Kidney (tissue), 22 donors: ENCODE measurements at places on chromosomes 12 and 14.
A peak's percentile ranks its signal among the peaks of the same experiment; 100 is the strongest.

GRCh38 chr12:5102261-5102789, 58.6 kb downstream of the KCNA5 start:
- no peak for DNase-seq

DNA sequence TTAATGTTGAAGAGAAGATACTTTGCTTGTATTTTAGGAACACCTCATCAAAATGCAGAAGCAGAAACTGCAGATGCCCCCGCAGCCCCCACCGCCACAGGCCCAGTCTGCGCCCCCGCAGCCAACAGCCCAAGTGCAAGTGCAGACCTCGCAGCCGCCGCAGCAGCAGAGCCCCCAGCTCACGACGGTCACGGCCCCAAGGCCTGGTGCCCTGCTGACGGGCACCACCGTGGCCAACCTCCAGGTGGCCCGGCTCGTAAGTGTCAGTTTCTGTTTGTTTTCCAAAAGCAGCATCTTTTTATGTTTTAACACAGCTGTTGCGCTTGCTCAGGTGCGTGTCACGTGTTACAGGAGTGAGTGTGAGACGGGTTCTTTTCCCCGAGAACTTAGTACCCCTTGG, 79.5 kb downstream of the DDX51 start:
- DNase-seq = no peak

- no peak for DNase-seq
Observed at GRCh38 chr14:90837355-90837754, 21.1 kb upstream of the TTC7B start.

DNA sequence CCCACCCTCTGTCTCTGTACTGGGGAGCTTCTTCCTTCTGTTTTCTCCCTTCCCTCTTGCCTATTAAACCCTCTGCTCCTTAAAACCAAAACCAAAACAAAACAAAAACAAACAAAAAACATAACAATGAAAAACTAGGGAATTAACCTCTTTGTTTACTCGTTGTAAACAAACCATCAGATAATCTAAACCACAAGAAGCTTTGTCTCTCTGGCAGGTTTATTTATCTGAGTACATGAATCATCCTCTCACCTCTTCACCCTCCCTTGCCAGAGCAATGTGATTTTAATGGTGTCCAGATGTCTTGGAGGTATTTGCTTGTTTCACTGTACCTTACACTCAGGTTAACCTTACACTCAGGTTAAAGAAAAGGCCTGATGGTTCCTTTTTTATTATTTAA, 66.1 kb downstream of the DYRK2 start:
- DNase-seq = peak; percentile 16

- no peak for DNase-seq
Observed at GRCh38 chr12:46356655-46357437, 15.7 kb downstream of the SLC38A2 start.

GRCh38 chr14:61929651-61930050, 167.4 kb downstream of the SNAPC1 start:
- no peak for DNase-seq

- DNase-seq = no peak
Observed at GRCh38 chr12:86551146-86551571, 295.0 kb upstream of the MGAT4C start.

GRCh38 chr14:105209646-105210045, 28.5 kb upstream of the NUDT14 start:
- no peak for DNase-seq

DNA sequence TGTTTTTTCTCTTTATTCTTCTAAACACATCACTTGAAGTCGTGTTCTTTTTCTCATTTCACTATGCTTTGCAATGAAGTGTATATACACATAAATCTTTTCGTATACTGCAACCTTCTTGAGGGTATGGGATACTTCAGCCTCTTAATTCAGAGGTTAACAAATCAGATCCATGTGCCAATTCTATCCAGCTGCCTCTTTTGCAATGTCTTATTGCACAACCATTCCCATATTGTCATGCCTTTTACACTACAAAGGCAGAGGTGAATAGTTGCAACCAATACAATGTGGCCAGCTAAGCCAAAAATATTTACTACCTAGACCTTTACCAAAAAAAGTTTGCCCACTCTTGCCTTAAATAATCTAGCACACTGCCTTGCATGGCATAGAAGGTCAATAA, 224.5 kb upstream of the FOXG1 start:
- no peak for DNase-seq

DNA sequence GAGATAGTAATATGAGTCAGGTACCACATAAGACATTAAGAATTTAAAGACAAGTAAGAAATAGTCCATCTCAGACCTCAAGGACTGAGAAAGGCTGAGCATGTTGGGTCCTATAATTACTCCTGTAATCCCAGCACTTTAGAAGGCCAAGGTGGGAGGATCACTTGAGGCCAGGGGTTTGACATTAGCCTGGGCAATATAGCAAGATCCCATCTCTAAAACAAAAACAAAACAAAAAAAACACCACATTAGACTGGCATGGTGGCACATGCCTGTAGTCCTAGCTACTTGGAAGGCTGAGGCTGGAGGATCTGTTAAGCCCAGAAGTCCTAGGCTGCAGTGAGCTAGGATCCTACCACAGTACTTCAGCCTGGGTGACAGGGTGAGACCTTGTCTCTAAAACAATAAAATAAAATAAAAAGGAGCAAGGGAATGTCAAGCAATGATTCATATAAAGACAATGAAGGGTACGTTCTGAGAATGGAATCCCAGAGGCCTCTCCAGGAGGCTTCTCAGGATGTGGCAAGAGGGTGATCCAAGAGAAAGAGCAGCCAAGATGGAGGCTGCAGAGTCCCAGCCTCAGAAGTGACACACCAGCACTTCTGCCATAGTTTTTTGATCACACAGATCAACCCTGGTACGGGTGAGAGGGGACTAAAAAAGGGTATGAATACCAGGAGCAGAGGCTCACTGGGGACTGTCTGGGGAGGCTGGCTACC, 206.4 kb downstream of the CRADD start:
- DNase-seq = no peak

DNA sequence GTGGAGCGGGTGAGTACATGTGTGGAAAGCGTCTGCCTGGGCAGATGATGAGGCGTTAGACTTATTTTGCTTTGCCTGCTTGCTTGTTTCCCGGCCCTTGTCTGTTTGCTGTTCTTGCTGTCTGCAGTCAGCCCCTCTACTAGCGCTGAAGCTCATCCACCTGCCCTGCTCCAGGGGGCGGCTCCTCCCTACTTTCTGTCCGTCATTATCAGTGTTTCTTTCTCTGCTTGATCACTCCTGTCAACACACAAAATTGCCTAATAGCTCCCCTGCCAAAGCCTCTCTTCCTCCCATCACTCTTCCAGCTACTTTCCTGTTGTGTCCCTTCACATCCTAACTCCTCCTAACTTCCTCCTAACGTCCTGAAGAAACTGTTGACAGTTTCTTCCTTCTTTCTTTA, 34.9 kb upstream of the GALNT8 start:
- DNase-seq = no peak

- no peak for DNase-seq
Observed at GRCh38 chr12:26678697-26679660, 154.0 kb downstream of the ITPR2 start.

- peak; percentile 48 for DNase-seq
Observed at GRCh38 chr14:95562892-95563685, 28.2 kb downstream of the GLRX5 start.

- no peak for DNase-seq
Observed at GRCh38 chr12:123934829-123935228, 37.8 kb downstream of the CCDC92 start.

DNA sequence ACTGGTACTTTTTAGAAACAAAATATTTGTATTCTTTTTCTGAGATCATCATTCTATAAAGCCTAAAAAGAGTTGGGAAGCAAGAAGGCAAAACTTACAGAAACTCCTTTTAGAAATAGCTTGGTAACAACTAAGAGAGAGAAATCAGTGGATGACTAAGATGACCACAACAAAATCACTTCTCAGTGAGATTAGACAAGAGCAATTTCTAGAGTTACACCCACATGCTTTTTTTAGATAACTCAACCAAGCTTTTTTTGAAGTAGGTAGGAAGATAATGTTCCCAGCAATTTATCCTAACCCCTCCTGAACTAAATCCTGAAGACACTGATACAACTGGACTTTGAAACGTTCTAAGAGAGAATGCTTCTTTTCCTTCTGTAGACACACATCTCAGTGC, 576.4 kb downstream of the SLC6A15 start:
- no peak for DNase-seq

DNA sequence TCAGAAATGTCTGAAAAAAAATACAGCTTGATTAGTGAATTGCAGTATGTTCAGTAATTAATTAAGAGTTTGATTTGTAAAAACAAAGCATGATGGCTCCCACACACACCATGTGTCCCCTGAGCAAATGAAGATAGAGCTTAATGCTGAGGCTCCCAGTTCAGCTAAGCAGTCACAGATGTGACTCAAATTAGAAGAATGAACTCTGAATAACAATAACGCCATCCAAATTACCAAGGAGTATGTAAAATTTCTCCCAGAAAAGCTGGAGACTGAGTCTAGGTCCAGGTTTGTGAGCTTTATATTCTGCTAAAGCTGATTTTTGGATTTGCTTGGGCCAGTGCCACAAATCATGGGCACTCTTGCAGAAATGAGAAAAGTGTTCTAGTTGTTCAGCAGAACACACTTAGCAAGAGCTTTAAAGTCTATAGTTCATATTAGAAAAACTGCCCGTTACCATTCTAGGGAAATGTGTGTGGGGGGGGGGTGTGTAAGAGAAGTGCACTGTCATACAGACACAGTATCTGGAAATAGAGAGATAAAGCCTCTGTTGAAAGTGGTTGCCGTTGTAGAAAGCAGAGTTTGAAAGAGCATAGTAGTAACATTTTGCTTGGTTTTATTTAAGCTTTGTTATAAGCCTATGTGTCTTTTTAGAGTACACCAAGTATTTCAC, 253.1 kb downstream of the BCAT1 start:
- DNase-seq = no peak

DNA sequence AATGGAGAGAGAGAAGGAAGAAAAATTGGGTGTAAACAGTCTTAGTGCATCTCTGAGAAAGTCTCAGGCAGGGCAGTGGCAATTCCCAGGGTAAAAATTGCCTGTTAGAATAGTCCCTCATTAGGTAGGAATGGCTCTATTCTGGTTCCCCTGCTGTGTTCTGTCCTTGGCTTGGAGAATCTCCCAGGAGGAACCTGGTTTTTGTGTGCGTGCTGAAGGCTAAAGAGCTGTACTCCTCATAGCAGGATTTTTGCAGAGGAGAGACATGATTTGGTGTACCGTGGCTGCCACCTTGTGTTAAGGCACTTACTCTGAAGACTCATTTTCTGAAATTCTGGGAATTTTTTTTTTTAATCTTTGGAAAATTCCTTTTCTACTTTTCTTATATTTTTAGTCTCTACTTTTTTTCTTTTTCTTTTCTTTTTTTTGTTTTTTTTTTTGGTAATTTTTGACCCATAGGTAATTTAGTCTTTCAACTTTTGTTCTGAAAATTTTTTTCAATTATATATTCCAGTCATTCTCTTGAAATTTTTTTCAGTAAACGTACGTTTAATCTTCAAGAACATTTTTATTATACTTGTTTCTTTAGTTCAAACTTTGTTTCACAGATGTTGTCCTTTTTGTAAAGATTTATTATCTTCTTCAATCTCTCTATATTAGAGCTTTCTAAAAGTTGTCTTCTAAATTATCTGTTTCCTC, 63.8 kb downstream of the FBXO33 start:
- DNase-seq = peak; percentile 79

DNA sequence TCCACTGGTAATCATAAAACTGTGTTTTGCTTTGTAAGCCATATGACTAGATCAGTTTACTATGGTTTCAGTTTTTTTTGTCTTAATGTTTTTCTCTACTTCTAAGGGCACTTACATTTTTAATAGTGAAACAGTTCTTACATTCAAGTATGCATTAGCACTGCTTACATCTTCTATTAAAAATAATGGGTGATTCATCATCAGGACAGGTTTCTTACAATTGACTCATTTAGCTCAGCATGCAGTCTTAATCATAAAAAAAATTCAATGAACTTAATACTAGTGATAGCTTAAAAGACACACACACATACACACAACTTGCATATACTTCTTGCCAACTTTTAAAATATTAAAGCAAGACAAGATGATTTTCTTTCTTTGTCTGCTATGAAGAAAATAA, 845.7 kb upstream of the USP15 start:
- no peak for DNase-seq

GRCh38 chr12:32398816-32399369, 465 bp upstream of the FGD4 start:
- no peak for DNase-seq

- DNase-seq = no peak
Observed at GRCh38 chr12:108696111-108696995, 35.0 kb downstream of the CORO1C start.

DNA sequence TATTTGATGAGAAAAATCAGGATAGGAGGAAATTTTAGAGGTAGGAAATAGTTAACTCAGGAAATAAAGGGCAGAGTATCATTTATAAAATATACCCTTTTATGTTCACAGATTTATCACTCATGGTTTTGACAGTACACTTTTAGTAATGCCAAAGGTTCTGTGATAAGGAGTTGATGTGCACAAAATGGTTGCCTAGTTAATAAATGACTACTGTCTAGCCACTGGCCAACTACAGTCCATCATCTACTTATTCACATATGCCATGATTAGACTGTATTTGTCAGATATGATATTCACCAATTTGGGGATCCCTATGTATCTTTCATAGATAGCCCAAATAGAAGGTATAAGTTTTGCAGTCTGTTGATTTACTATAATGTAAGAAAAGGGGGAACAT, 19.2 kb upstream of the GXYLT1 start:
- no peak for DNase-seq

- no peak for DNase-seq
Observed at GRCh38 chr14:104445086-104445485, 134.5 kb upstream of the C14orf180 start.

- DNase-seq = no peak
Observed at GRCh38 chr14:101209594-101209993, 306.1 kb upstream of the RTL1 start.

- DNase-seq = no peak
Observed at GRCh38 chr12:131702573-131702877, 8.4 kb upstream of the SFSWAP start.

- no peak for DNase-seq
Observed at GRCh38 chr14:74705613-74706500, 7.0 kb downstream of the AREL1 start.
